ENCODE measurements at places on chromosomes 5 and 9.

DNA sequence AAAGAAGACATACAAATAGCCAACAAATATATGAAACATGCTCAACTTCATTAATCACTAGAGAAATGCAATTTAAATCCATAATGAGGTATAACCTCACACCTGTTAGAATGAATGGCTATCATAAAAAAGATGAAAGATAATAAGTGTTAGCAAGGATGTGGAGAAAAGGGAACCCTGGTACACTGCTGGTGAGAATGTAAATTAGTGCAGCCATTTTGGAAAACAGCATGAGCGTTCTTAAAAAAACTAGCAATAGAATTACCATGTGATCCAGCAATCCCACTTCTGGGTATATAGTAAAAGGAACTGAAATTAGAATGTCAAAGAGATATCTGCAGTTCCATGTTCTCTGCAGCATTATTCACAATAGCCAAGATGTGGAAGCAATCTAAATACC, 64.2 kb upstream of the CEP78 start:
- DNase-seq = no peak

- no peak for DNase-seq
Observed at GRCh38 chr9:33129886-33130881, 37.0 kb downstream of the B4GALT1 start.

DNA sequence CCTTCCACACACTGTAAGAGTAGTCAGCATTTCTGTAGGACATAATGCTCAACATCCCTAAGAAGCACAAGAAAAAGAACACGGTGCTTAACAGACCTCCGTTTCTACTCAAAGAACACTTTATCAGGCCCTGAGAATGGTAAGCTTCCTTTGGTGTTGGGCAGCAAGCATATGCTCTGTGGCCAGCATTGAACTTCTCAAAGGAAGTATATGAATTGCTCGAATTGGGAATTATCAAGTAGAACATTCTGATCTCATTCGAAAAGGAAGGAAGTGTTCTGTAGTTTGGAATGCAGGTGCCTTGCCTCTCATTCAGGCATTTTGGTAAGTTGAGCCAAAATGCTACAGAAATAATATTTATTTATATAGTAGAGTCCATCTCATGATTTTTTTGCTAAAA, 61.0 kb downstream of the C5 start:
- no peak for DNase-seq

- no peak for DNase-seq
Observed at GRCh38 chr5:15798006-15798405, 298.0 kb downstream of the FBXL7 start.

GRCh38 chr9:86941197-86941596, 6.1 kb downstream of the GAS1 start:
- DNase-seq = no peak

GRCh38 chr9:102779356-102779755, 215.8 kb upstream of the CYLC2 start:
- no peak for DNase-seq

DNA sequence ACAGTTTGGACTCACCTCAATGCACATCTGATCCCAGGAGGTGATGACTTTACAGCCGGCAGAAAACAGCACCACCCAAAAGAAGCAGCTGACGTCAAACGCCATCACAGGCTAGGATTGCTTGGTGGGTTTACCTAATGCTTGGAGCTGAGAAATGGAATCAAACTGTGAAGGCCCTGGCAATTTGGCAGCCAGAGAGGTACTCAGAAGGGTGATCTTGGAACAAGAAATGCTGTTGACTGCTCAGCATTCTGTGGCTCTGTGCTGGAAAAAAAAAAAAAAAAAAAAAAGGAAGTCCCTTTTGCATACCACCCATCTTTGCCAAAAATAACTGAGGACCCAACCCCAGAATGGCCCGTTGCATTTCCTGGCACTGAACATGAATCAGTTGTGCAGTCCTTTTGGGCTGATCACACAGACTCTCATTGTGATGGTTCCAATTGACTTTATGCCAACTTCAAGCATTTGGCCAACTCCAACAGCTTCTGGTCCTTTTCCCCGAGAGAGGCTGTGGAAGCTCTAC, at the start of gene CD180:
Gene CD180, minus strand, starts transcription at position 263 of the 523 bp plus-strand sequence. Its CDS starts 158 bp downstream, at position 105.
- DNase-seq = no peak

DNA sequence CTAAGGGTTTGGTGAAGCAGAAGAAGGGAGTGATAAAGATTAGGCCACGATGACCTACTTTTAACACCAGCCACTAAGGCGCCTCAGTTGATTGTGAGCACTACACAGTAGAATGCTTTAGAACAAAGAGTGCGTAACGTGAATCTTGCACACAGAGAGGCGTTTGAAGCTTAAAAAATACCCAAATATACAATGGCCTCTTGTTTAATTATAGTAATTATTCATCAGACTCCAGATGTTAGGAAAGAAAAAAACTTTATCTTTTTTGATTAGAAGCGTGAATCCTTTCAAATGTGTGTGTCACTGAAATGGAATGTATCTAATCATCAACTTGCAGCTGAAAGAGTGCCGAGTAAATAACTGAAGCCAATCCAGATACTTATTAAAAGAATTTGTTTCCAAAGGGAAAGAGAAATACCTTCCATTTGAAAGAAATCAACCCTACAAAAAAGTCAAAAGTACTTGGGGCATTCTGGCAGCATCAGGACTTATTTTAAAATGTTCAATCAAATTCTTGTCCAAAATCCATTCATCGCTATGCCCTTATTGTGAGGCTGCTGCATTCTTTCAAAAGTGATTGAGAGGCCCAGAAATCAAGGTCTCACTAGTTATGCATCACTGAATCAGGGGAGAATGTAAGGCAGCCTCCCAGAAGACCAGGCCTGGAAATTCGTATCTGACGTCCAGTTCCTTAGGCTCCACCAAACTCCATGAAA, 337.5 kb downstream of the ZNF608 start:
- no peak for DNase-seq

DNA sequence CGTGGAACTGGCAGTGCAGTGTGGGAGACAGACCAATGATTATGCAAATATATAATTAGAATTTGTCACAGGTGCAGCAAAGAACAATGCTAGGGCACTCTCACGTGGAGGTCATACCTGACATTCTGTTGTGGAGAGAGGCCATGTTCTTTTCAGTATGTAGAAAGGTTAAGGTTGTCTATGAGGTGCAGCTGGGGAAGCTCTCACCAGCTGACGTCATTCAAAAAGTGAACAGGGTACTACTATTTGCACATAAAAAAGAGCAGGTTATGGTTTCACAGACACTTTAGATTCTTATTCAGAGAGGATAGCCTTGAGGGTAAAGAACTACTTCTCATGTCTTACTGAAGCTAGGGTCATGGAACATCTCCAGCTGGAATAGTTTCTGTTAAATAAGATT, 19.1 kb downstream of the SH3GL2 start:
- no peak for DNase-seq

DNA sequence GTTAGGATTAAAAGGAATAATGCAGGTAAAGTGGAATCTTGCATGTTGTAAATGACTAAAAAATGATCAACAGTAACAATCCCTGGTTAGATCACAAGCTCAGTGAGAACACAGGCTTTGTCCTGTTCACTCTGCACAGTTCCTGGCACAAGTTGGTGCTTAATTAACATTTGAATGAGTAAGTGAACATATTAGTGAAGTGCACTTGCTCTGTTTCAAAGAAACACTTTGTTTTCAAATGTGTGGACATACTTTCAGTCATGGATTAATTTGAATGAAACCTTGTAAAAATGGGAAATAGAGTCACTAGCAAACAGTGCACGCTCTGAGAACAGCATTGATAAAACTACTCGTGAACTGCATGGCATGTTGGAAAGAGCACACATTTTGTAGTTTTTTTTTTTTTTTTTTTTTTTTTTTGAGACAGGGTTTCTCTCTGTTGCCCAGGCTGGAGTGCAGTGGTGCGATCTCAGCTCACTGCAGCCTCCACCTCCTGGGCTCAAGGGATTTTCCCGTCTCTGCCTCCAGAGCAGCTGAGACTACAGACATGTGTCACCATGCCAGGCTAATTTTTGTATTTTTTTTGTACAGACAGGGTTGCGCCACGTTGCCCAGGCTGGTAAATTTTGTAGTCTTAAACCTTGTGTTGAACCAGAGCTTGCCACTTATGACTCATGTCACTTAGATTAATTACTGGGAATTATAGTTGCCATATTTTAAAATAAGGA, 159.9 kb downstream of the LURAP1L start:
- no peak for DNase-seq

DNA sequence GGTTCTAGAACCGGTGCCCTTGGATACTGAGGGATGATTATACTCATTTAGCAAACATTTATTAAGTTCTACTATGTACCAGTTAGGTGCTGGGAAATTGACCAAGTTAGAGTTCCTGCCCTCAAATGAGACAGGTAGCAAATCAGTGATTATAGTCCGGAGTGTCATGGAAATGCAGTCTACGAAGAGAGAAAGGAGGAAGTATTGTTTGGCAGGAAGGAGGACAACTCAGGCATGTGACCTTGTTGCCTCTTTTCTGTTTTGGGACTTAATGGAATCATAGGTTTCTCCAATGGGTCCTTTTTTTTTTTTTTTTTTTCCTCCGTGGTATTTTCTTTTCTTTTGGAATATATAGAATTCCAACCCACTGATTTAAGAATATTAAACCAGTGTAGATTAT, 28.0 kb downstream of the OSTF1 start:
- DNase-seq = no peak

DNA sequence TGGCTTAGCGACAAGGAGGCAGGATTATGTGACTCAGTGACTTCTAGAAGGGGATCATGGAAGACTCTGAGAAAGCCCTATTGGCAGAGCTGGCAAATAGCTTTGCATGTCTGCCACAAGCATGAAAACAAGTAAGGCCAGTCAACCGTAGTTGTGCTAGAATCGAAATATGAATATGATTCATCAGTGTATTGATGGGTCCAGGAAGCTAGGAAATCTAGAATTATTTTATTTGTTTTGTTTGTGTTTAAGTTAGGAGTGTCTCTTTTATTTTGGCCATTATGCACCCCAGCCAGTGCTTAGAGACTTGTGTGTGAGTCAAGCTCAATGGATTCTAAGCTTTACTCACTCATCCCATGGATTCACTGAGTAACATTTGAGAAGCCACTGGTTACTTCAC, 3.8 kb upstream of the ITGA2 start:
- DNase-seq = no peak

DNA sequence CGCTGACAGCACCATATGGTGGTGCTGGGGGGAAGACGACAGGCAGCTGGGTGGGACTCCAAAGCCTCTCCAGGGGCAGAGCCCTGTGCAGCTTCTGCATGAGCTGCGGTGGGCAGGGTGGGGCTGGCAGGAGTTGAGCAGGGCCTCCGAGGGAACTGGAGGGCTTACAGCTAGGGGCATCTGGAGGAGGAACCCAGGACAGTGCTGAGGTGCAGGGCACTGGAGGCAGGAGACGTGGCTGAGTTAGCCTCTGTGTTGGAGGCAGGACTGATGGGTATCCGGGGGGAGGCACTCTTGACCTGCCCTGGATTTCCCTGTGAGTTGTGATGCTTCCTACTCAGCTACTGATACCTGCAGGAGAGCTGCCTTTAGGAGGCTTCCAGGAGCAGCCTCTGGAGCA, 45.0 kb downstream of the TENT4A start:
- DNase-seq = no peak

- no peak for DNase-seq
Observed at GRCh38 chr5:178454821-178455479, 135.2 kb downstream of the COL23A1 start.

- DNase-seq = no peak
Observed at GRCh38 chr9:2741441-2742158, 24.3 kb downstream of the KCNV2 start.

- no peak for DNase-seq
Observed at GRCh38 chr5:94857111-94857510, 238.6 kb downstream of the SLF1 start.

DNA sequence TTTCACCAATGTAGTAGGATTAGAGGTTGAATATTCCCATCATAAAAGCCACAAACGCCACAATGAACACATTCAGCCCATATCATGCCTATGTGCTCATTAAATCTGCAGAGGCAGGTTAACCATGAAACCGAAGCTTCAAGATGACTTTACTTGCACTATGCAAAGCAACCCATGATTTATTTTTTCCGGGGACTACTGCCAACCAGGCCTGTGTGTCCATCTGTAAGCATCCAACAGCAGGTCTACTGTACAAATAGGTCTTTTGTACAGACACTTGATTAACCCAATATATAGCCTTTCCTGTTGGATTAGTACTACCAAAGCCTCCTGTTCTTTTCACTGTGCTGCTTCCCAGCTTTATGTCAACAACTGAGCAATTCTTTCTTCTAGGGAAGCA, 104.9 kb upstream of the CDH10 start:
- no peak for DNase-seq

DNA sequence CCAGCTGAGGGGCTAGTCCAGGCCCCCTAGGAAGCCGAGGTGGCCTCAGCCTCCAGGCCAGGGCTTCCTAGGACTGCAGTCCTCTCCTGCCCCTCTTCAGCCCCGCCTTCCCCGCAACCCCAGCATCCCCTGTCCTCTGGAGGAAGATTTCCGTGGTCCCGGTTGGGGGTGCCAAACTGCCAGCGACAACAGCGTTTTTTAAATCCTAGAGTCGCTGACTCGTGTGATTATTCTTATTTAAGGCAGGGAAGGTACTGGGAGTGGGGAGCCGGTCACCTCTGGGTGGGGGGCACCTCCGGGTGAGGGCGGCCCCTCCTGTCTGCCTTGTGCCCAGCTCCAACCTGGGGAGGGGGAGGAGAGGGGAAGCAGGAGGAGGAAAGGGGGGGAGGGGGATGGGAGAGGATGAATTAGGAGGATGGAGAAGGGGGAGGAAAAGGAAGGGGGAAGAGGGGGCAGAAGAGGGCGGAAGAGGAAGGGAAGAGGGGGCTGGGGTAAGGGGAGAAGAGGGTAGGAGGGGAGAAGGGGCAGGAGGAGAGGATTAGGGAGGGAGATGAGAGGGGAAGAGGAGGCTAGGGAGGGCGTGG, 173.1 kb upstream of the IER5L start:
- DNase-seq = no peak

- DNase-seq = no peak
Observed at GRCh38 chr9:136982232-136983051, at the start of gene LCNL1. TSS of gene LCNL1 (plus strand) at chr9:136982993. CDS start at chr9:136983587, 594 bp downstream.

- DNase-seq = no peak
Observed at GRCh38 chr5:79008362-79008761, 23.3 kb upstream of the ARSB start.

GRCh38 chr5:137651022-137651421, 84.9 kb downstream of the KLHL3 start:
- DNase-seq = no peak
